ENCODE measurements at places on chromosomes 4 and X.

DNA sequence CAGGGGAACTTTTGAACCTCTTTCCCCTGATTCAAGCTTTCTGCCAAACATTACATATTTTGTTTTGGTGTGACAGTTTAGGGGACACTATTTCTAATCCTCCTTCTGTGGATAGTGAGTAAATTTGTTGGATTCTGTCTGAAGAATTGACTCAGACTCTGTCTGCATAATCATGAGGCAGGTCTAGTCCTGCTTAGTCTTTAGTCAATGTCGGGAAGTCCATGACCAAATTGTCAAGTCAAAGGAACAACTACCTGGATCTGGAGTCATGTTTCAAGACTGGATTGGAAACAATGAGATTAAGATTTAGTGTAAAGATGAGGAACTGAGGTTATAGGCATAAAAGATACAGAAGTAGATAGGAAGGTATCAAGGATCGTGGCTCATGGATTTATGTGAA is 100.9 kb downstream of the MAGEB17 start:
- no peak for DNase-seq

- DNase-seq = no peak
These were observed 80.2 kb upstream of the LHFPL1 start for GRCh38 chrX:112759966-112760365.

- no peak for DNase-seq
These were observed 132.1 kb downstream of the SNCA start for GRCh38 chr4:89704651-89705395.

- DNase-seq = no peak
These were observed 30.4 kb downstream of the TAF1 start for GRCh38 chrX:71396576-71396975.

DNA sequence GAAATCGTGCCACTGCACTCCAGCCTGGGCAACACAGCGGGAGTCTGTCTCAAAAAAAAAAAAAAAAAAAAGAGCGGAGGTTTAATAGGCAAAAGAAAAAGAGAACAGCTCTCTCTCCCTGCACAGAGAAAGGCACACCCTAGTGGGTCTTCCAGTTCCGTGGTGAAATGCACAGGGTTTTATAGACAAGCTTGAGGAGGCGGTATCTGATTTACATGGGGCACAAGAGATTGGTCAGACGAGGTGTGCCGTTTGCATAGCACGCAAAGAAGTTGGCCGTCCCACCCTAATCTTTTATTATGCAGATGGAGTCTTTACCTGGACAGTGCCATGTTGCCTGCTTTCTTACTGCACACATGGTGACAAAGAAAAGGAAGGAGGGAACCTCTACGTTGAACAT is 33.5 kb upstream of the REST start:
- no peak for DNase-seq

- no peak for DNase-seq
These were observed 22.2 kb upstream of the TBC1D8B start for GRCh38 chrX:106780264-106780663.

GRCh38 chr4:24209906-24210305 is 320.1 kb upstream of the PPARGC1A start:
- DNase-seq = no peak

GRCh38 chr4:139392797-139393196 is 61.1 kb upstream of the RAB33B start:
- DNase-seq = no peak

GRCh38 chrX:989959-990510 is 222.4 kb downstream of the CRLF2 start:
- DNase-seq = peak; percentile 90

DNA sequence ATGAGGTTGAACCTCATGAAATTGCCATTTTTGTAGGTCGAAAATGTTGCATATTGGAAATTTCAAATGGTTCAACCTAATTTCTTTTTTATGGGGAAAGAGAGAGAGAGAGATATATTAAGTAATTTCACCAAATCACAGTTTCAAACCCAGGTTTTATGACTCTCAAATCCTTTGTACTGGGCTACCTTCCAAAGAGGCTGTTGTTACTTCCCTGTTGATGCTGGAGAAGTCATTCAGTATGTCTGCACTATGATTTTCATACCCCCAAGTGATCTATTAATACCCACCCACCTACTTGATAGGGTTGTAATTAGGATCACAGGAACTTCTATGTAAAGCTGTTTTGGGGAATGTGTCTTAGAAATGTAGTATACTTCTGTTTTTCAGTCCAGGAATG is 109.9 kb downstream of the ZNF330 start:
- no peak for DNase-seq

Measured in NCI-H446 (cell line).